ENCODE measurements at places on chromosomes 3 and 15.

GRCh38 chr15:27086149-27086548 is 115.2 kb downstream of the GABRG3 start:
- no peak for DNase-seq

DNA sequence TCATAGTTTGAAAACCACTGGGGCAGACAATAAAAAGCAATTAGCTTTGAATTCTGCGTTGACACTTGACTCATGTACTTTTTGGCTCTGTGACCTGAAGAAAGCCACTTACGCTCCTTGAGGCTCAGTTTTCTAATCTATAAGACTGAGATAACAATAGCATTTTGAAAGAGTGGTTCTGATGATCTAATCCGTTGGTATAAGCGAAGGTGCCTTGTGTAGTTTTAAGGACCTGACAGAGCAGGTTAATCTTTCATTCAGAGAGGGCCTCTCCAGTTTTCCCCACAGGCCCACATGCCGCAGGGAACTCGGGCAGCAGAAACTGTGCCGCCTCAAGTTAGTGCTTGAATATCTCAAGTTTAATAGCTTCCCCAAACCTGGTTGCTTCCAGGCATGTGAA is 306.0 kb upstream of the GBE1 start:
- DNase-seq: no peak

GRCh38 chr3:122803977-122804376 is 9.1 kb downstream of the SLC49A4 start:
- no peak for DNase-seq

GRCh38 chr3:11794927-11795326 is 51.8 kb downstream of the TAMM41 start:
- no peak for DNase-seq

DNA sequence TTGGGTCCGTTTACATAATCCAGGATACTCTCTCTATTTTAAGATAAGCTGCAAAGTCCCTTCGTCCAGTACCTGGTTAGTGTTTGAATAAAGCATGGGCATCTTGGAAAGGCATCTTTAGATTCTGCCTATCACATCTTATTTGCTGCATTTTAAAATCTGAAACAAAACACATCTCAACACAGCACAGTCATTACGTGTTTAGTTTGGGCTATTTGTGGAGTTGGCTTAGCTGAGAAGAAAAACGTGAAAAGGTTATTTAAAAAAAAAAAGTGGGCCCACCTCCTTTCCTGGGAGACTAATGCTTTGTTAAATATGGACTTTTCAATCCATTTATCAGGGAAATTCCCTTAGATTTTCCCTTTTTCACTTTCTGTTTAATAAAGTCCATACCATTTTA is 174.5 kb upstream of the WNT5A start:
- DNase-seq: no peak

GRCh38 chr3:100169201-100169920 is 55.1 kb upstream of the FILIP1L start:
- DNase-seq: no peak

DNA sequence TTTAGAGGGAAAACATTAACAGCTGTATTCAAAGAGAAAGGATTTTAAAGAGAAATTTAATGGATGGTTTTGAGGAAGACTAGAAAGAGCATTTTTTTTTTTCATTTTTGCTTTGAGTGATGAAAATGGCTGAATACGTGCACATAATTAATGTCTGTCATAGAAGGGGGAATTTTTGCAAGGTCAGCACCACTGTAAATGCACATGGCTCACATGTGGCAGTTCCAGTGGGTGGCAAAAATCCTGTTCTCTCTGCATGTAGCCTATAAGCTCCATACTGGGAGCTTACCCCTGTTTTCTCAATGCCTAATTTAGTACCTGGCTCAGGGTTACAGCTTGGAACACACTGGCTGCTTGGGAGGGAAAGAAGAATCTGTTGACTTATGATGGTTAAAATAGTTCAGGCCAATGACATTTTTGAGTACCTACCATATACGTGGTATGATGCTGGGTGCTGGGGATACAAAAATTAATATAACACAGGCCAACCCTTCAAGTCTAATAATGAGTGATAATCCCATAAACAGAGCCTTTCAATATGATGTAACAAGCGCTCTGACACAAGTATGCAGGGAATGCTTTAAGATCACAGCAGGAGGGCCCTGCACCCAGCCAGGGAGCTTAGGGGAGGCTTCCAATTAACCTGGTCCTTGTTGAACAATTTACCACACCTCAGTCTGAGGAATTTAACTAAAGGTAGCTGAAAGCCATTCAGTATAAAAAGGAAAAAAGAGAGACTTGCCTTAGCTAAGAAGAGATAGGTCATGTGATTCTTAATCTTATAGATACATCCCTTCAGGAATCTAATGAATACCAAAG is 33.0 kb downstream of the HSPBAP1 start:
- DNase-seq: no peak

- DNase-seq: no peak
These were observed 7.1 kb downstream of the COL8A1 start for GRCh38 chr3:99645277-99646106.

GRCh38 chr15:36230776-36231175 is 348.6 kb upstream of the CDIN1 start:
- no peak for DNase-seq

- no peak for DNase-seq
These were observed 123.9 kb upstream of the SLC6A11 start for GRCh38 chr3:10692039-10692622.

DNA sequence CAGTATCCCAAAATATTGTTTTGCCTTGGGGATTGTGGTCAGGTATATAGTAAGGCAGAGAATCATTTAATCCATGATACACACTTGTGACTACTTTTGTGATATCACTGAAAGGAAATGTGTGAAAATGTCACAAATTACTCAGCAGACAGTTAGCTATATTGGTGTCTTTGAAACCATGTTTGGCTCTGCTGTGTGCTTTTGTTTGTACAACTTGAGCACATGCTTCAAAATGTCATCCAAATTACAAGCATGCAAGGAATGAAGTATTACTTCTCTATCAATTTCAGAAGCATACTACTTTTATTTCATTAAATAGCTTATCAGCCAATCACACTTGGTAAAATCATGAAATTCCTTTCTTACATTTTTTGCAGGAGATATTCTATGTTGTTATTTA is 619.0 kb upstream of the AGTR1 start:
- no peak for DNase-seq

DNA sequence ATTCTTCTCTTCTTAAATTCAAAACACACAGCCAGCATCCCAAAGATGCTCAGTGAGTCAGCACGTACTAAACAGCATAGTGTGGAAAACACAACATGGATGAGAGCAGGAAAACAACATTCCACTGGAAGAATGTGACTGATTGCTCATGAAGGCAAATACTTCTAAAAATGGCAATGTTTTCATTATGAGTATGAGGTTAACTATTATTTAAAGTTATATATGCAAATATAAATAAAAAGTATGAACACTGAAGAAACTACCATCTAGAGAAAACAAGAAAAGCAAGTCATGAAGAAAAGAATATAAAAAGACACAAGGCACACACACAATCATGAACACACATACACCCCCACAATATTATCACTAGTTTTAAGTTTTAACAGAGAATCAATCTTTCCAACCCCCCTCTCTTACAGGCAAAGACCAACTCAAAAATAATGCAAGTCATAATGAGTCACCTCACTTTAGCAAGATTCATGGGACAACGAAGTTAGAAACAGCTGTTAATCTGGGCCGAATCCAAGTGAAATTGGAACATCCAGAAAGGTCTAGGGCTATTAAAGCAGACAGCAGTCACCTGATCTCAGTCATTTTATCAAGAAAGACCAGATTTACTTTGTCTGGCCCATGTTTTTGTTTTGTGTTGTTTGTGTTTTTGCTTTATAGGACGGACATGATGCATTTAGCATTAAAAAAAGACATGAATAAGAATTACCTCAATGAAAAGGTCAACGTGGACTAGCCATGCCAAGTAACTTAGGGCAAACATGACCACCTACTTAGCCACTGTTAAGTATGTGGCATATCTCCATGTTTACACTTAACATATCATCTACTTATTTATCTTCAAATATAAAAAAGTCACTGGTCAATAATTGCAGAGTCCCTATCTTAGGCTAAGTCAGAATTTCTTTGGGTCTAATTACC is 18.1 kb downstream of the GBE1 start:
- no peak for DNase-seq

DNA sequence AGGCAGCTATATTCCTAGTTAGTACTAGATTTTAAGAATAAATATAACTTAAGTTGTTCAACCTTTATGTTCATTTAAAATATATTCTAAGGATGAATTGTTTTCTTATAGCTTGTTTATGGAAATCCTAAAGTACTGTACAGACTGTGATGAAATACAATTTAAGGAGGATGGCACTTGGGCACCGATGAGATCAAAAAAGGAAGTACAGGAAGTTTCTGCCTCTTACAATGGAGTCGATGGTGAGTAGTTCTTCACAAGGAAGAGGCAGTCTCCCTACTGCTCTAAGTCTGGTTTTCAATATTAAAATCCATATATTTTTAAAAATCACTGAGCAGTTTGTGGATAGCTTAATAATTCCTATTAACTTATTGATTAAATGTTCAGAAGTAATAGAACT is 29.6 kb downstream of the CALML4 start:
- no peak for DNase-seq

DNA sequence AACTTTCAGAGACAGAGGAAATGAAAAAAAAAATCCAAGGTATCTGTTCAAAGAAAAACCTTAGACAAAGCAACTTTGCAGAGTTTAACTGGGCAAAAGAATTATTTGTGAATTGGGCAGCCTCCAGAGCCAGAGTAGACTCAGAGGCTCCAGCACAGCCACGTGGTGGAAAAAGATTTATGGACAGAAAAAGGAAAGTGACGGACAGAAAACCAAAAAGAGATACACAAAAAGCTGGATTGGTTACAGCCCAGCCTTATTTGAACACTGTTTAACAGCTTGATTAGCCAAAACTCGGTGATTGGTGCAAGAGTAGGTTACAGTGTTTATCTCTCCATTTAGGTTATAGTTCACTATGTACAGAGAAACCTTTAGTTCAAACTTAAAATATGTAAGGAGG is 23.7 kb upstream of the GPD1L start:
- DNase-seq: no peak

DNA sequence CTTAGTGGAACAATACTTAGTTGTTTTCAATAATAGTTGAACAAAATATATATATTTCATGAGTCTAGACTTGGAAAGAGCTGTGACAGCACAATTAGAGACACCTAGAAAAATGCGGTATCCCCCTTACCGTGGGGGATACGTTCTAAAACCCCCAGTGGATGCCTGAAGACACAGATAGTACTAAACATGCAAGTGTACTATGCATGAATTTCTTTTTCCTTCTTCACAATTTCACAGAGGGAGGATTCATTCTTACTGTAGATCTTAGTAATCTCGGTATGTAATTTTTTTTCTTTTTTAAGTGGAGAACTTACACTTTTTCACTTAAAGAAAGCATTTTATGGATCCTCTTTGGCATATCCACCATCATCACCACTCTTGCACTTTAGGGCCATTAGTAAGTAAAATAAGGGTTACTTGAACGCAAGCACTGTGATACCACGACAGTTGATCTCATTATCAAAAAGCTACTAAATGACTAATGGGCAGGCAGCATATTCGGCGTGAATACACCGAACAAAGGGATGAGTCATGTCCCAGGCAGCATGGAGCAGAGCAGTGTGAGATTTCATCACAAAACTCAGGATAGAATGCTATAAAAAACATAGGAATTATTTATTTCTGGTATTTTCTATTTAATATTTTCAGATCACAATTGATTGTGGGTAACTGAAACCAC is 72.3 kb upstream of the ZNF280D start:
- no peak for DNase-seq

- DNase-seq: no peak
These were observed 329.2 kb downstream of the ARRDC4 start for GRCh38 chr15:98289747-98290146.

- no peak for DNase-seq
These were observed 88.3 kb upstream of the ACP3 start for GRCh38 chr3:132228923-132229322.

GRCh38 chr3:75171630-75172230 is 492.4 kb upstream of the FRG2C start:
- no peak for DNase-seq

Measured in CD4-positive, alpha-beta T cell treated with Interleukin-12 subunit alpha and Interleukin-12 subunit beta, for 1 hour (primary cell).